Fibroblast of skin of right quadriceps (primary cell): ENCODE measurements at places on chromosomes 6 and 20.

DNA sequence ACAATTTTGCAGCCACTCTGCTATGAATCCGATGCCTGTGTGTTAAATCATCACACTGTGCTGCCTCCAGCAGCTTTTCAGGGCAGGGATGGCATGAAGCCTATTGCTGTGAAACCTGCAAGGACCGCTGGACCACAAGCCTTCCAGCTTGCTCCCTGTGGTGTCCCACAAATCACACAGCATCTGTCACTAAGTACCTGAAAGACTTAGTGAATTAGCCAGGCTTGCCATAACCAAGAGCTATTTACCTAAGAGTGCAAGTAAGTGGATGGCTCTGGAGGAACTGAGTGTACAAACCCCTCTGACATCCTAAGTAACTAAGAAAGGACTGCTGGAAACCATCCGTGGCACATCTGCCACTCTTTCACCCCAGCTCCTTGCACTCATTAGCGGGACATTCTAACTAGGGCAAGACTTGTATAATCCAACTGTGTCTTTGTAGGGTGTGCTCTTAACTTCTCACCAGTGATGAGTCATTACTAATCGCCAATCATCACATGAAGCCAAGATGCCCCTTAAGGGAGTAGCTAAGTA, 34.7 kb downstream of the FOXQ1 start:
- no peak for DNase-seq

- DNase-seq = no peak
Observed at GRCh38 chr6:134506162-134506561, 188.2 kb upstream of the SGK1 start.

DNA sequence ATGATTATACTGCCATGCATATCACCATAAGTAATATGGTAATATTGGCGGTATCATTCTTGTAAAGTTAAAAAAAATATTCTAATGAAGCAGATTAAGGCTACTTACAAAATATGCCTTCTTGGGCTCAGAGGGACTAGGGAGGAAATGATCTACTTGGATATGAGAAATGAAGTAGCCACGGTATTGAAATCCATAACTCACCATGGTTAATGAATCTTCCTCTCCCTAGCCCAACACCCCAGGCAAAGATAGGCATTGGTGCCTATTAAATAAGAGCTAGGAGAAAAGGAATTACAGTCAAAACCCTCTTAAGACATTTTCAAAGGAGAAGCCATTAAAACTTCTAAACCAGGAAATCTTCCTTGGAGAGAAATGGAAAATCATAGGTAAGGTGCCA, 280.5 kb downstream of the TFAP2B start:
- DNase-seq = no peak

GRCh38 chr20:32626859-32627636, 41.9 kb upstream of the NOL4L start:
- DNase-seq = no peak

- DNase-seq = no peak
Observed at GRCh38 chr20:36631646-36632045, 14.3 kb downstream of the SLA2 start.

DNA sequence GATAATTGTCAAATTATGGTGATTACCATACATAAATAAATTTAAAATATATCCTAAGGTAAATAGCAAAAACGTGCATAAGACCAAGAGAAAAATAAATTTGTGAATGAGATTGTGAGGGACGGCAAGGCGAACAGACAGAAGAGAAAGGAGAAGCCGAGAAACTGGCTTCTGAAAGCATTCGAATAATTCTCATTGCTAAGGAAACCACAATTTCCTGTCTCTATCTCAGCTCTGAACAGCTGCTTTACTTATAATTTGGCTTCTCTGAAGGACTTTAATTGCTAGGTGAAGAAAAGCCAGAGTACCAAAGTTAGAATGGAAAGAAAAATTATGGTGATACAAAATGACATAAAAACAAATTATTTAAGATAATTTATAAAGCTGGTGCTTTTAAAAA, 79.0 kb upstream of the RGS17 start:
- DNase-seq = peak; percentile 48

GRCh38 chr6:26355366-26355765, 9.6 kb upstream of the BTN3A2 start:
- no peak for DNase-seq

GRCh38 chr6:78117966-78118365, 465.1 kb downstream of the MEI4 start:
- DNase-seq = no peak

DNA sequence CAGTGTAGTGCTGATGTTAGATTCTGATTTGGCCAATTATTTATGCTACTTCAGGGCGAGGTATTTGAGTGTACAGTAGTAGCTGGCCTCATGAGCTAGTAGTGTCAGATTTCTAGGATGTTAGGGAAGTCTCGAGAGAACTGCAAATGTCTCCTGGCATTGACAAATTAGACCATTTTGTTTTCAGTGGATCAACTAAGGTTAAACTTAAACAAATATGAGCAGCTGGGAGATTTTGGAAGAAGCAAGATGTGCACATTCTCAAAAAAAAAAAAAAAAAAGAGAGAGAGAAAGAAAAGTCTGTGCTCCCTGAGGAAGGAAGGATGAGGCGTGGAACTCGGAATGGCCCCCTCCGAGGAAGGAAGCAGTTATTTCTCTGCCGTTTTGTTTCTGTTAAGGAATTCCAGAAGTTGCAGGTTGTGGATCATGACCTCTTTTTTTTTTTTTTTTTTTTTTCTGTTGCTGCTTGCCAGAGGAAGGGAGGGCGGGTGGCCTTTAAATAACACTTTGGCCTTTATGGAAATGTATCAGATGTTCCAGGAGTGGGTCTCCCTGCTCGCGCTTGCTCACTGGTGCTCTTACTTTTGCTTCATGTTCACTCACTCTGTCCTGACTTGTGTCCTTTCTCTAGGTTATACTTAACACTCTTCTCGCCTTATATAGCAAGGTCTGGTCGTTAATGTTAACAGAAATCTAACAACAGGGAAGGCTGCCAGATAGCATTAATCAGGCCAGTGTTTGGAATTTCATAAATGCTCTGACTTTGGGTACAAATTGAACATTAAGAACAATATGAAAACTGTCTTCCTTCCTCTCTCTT, 124.4 kb downstream of the TCP11 start:
- peak; percentile 71 for DNase-seq

DNA sequence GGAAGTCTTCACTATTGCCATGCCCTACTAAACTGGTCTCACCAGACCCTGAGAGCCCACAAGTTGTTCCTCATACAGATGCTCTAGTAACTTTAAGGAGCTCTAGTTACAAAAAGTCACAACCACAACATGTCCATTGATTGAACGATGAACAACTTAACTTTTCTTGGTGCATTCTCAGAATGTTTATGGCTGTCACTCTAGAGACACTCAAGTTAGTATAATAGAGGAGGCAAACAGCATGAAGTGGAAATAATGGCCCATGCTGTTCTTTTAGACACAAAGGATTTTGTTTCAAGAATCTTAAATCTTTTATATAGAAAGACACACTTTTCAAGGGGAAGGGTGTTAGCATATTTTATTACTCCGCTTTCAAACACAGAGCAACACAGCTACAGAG, 934.4 kb downstream of the HACE1 start:
- DNase-seq = no peak

GRCh38 chr20:8095648-8096572, 36.2 kb upstream of the PLCB1 start:
- DNase-seq = peak; percentile 64

GRCh38 chr20:25012616-25013189, 20.2 kb upstream of the APMAP start:
- no peak for DNase-seq

DNA sequence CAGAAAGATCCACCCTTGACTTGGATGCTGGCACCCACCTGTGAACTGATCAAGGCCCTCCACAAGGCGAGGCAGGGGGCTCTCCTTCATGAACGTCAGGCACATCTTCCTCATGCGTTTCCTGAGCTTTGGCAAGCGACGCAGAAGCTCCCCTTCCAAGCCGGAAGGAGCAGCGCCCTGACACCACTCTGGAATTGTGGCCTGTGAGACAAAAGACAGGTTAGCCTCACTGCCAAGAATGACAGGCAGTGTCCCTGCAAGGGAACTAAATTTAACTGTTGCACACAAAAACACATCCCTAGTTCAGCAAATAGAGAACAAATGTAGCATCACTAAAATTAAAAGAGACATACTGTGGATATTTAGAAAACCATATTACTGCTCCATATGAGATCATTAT, 42.0 kb upstream of the LYRM2 start:
- no peak for DNase-seq

- DNase-seq = no peak
Observed at GRCh38 chr20:1001911-1002681, at the start of gene RSPO4. TSS of gene RSPO4 (minus strand) at chr20:1002311. CDS start at chr20:1002164, 147 bp downstream.

DNA sequence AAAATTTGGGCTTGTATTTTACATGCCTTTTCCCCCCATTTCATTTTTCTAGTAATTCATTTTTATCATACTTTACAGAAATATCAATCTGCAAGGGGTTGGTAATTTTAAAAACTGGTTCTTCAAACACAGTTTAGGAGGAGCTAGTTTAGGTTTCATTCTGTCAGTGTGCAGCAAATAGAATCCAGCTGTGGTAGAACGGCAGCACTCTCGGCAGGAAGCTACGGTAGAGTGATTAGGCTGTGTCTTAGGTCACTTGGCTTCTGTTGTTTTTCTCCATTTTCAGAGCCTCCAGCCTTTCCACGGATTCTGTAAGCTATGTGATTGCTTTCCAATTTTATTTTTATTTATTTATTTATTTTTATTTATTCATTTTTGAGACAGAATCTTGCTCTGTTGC, 32.7 kb downstream of the TLDC2 start:
- no peak for DNase-seq

GRCh38 chr6:10276106-10276505, 138.8 kb downstream of the TFAP2A start:
- DNase-seq = no peak

DNA sequence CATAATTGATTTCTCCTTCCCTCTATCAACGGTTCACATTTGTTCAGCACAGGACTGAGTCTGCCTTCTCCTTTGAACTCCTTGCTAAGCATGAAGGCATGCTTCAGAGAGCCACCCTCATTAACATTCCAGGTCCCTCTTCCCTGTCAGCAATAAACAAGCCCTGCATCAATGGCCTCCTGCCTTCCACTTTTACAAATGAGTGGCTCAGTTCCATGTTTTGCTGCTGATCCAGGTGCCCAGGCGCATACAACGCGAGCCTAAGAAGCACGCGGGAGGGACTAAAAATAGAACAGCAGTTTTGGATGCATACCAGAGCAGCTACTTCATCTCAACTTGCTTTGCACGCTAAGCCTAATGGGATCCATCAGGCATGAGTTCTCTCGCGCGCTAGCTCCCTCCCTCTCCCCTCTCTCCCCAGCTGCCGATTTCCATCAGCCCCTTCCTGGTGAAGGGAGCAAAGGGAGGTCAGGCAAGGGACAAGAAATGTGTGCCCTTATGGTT, 53.4 kb downstream of the TRAF3IP2 start:
- peak; percentile 98 for DNase-seq

- no peak for DNase-seq
Observed at GRCh38 chr20:62176866-62177265, 6.0 kb upstream of the MTG2 start.

GRCh38 chr20:45579184-45579583, at the start of gene WFDC8:
TSS of gene WFDC8 (minus strand) at chr20:45579284. CDS start at chr20:45579247, 37 bp downstream.
- no peak for DNase-seq

- peak; percentile 85 for DNase-seq
Observed at GRCh38 chr20:31593221-31594001, 11.7 kb upstream of the ID1 start.

- peak; percentile 48 for DNase-seq
Observed at GRCh38 chr6:154232013-154232910, 124.3 kb downstream of the IPCEF1 start.

GRCh38 chr6:142735204-142735603, 209.8 kb downstream of the HIVEP2 start:
- DNase-seq = peak; percentile 48

GRCh38 chr6:1719922-1720321, 110.2 kb downstream of the FOXC1 start:
- DNase-seq = no peak

DNA sequence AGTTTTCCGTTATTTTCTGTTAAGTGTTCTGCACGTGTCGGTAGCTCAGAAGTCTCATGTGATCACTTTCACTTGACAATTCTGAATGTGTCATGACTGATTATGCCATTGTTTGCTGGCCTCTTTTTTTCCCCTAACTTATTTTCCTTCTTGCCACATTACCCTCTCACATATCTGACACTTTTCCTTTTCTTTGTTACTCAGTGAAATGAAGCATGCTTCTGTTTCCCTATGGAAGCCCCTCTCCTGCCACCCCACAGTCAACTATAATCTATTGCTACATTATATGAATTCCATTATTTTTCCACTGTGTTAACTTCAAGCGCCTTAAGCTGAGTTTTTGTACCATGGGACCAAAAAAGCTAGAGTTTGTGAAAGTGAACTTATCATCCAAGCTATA, 531.6 kb upstream of the HS3ST5 start:
- no peak for DNase-seq

DNA sequence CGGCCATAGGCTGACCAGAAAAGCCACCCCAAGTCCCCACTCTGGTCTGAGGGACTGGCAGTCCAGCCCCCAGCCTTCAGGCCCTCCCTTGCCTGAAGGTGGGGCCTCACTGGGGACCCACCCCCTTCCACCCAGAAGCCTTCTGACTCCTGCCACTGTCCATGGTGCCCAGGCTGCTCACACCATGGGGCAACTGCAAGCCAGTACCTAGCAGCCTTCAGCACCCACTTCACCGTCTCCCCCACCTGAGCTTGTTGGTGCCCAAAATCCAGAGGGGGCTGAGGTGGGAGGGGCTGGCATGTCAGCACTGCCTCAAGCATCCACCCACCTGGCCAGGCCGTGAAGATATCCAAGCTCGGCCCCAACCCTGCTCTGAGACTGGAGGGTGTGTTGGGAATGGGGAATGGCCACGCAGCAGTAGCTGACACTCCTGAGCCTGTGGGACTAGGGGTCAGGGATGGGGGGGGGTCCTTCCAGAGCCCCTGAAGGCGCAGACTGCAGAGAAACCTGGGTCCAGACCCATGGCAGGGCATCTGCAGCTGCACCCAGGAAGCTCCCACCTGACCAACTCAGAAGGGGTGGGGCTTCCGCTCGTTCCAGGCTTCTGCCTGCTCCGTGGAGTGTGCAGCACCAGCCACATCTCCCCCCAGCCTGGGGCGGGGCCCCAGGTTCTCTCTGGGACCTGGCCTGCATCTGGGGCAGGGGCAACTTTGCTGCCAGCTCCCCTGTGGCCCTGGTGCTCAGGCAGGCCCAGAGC, 942.1 kb upstream of the EPHA7 start:
- DNase-seq = no peak

DNA sequence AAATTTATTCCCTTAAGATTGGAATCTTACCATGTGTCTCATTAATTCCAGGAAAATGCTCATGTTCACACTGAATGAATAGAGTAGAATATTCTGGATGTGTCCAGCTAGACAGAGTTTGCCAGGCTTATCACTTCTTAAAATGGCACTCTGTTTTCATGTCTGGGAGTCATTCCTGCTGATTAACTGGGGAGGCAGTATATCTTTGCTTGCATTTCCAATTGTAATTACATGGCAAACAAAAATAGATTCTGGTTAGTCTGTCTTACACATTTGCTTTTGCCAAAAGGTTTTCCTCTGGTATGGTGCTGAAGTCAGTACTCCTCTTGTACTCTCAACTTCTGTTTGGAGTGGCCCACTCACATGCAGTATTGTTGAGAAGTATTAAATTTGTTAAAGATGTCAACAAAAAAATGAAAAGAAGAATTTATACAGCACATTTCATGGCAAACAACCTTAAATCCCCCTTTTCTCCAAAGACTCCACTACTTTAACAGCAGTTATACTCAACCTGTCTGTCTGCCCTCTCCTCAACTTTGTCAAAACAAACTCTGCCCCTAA, 70.2 kb downstream of the TENT5A start:
- DNase-seq = no peak

GRCh38 chr20:36541768-36542488, 609 bp downstream of the MYL9 start:
- DNase-seq = peak; percentile 54
